Stimulated activated CD4-positive, alpha-beta T cell treated with anti-CD3 and anti-CD28 coated beads, TNF-alpha, amount 100 ng/mL, for 1 hour (primary cell): ENCODE measurements at places on chromosomes 1 and 21.

DNA sequence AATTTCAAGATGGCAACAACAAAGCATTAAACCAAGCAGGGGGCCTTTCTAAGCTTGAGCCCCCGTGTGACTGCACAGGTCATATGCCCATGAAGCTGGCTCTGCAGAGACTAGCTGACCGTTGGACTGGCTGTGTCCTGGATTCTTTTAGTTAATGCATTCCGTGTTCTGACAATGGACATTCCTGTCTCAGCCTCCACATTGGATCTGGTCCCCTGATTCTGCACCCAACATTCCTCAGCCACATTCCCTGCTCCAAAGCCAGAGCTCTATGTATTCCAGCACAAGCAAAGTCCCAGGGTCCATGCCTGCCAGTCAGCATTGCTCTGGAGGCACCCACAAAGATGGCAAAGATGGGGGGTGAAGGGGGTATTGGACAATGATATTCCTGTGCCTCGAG lies 5.1 kb upstream of the NAV1 start:
- no peak for DNase-seq

- no peak for DNase-seq
Observed at GRCh38 chr1:34279971-34280370, 103.3 kb downstream of the C1orf94 start.

GRCh38 chr1:90899263-90899662 lies 122.6 kb downstream of the ZNF644 start:
- DNase-seq, result no peak

GRCh38 chr1:54975356-54976108 lies 4.9 kb upstream of the TMEM61 start:
- no peak for DNase-seq

GRCh38 chr1:219264561-219264960 lies 90.9 kb downstream of the LYPLAL1 start:
- DNase-seq, result no peak

DNA sequence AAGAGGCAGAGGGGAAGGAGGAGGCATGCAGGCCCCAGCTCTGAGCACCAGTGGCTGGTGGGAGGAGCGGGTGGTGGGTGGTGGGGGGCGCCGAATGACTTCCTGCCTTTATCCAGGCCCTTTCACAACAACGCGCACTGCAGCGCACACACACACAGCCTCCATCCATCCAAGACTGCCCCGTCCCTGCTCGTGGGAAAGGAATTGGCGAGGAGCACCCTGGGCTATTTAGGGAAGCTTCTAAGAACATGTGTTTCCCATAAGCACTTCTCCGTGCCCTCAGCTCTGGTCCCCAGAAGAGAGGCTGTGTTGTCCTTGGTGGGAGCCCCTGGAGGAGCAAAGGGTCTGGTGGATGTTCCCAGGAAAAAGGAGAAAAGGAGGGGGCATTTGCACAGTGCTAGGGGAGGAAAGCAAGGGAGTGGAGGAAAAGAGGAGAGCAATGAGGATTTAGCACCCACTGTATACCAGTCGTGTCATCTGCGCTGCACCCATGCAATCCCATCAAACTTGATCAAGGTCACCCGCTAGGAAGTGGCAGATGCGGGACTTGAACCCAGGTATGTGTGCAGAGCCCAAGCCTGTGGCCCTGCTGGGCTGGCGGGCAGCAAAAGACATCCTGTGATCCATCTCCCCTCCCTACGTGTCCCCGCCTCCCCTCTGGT lies 28.1 kb downstream of the EPHA2 start:
- no peak for DNase-seq

DNA sequence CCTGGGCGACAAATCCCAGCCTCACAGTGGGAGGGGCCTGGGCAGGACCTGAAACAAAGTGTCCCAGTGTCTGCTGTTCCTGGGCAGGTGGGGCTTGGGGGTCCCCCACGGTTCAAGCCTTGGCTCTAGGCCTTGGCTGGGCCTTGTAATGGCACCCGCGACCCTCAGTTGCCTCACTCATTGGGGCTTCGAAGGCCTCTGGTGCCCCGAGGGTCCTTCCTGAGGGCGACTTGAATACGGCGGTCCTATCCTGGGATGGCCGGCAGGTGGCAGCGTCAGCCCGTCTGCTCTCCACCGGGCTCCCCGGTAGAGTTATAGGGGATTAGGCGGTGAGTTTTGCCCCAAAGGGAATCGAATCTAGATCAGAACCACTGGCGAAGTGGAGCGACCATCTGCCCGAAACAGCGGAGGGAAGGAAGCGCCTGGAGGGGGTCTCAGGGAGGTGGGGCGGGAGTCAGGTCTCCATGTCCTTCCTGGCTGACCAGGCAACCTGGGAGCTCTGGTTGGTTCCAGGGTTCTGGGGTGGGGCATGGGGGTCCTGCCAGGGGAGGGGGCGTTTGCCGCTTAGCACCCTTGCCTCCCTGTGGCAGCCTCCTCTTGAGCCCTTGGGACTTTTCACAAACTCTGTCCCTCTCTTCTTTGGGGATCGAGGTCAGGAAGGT lies 2.1 kb upstream of the PEX10 start:
- peak; percentile 71 for DNase-seq

GRCh38 chr1:247376659-247377058 lies 39.3 kb upstream of the NLRP3 start:
- no peak for DNase-seq

- DNase-seq, result no peak
Observed at GRCh38 chr1:26066160-26066559, 1.3 kb downstream of the TRIM63 start.

GRCh38 chr1:110384581-110385321 lies 6.1 kb downstream of the SLC16A4 start:
- no peak for DNase-seq

DNA sequence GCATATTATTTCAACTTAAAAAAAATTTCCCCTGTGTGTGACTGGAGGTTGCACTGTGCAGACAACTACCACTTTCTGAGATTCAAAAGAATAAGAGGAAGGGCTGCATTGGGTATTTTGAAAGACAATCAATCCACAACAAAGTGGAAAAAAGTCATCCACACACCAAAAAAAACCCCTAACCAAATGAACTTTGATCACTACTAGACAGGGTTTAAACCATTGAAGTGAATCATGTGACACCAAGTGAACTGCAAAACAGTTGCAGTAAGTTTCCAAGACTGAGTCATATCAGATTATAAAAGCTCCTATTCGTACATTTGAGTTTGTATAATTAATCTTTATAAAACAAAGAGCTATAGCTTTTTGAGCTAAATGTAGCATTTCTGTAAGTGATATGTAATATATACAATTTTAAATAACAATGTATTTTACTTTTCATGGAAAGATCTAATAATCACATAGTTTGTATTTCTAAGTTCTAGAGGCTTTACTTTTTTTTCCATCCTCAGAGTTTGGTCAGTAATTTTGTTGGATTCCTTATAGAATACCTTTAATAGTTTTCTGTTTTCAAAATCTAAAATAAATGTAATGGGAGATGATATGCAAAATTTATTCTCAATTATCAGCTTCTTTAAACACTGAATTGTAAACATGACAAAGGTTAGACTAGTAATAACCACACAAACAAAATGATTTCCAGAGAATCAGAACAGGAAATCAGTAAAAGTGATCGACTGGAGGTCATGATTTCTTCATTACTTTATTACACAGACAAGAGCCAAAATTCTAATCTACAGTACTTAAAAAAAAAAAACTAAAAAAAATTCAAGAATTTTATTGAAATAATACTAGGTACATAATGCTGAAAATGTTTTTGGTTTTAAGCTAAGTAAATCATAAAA lies 50.5 kb upstream of the GFI1 start:
- no peak for DNase-seq

DNA sequence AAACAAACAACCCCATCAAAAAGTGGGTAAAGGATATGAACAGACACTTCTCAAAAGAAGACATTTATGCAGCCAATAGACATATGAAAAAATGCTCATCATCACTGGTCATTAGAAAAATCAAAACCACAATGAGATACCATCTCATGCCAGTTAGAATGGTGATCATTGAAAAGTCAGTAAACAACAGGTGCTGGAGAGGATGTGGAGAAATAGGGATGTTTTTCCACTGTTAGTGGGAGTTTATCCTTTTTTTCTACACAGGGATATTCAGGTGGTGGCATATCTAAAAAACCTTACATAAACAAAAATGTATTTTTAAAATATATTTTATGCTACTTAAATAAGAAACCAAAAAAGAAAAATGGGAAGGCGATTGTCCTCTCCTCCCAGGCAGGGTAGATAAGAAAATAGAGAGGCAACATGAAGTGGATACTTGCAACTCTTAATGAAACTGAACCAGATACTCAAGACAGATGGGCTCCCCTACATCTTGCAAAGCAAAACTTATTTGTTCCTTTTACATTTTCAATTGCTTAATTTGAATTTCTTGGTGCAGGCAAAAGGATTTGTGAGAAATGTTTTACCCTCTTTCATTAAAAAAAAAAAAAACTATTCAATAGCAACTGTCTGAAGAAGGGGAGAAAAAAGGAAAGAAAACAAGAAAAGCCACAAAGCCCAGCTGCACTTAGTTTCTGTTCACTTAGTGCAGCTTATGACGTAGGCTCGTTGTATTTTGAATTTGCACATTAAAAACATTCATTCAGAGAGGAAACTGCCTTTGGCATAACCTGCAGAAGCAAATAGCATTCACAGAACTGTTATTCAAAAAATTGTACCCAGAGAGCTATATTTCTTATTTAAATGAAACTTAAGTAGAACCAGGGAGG lies 36.9 kb upstream of the RGS1 start:
- DNase-seq, result no peak

GRCh38 chr1:56414728-56415224 lies 164.6 kb downstream of the PLPP3 start:
- no peak for DNase-seq

DNA sequence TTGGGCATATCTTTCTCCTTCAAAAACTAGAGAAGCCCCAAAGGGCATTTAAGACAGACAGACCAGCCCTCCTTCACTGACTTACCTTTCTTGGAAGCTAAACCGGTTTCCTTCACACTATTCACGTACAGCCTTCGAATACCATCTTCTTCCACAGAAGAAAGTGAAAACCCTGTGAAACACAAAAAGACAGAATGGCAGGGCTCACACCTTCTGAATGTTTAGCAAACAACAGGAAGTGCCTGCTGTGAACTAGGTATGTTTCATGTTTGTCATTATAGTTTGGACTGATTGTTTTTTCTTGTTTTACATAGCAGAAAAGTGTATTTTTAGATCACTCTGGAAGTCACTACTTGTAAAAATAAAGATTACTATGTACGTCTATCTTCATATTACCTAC lies 148.6 kb upstream of the KRTAP19-8 start:
- DNase-seq, result no peak

DNA sequence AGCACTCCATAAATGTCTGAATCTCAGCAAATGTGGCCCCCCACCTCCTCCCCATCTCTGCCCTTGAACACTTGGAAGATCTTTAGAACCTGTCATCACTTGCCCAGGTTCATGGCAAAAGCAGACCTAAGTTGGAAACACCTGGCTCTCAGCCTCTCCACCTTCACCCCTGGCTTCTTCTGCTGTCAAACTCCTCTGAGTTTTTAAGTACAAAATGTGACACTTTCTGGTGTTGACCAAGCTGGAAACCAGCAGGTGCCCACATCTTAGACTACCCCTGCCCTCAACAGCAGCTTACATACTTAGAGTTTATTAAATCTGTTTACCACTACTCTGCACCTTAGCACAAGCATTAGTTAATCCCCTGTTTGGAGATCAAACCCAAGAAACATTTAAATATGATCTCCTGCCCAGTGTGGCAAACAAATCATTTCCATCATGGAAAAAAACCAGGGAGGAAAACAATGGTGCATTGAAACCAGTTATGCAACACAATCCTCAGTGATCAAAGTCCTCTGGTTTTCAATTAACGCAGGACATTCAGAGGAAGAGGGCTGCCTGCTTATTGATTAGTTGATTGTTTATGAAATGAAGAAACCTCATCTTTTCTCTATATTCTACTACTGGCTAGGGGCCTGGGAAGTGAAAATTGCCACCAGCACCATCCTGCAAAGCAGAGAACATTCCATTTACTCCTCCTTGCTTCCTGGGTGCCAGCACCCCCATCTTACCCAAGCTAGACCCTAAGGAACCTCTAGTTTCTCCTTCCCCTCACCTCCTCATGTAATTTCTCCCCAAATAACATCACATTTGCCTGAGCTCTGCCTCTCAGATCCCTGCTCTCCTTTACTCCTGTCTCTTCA lies 139.4 kb upstream of the RAB4A start:
- no peak for DNase-seq

DNA sequence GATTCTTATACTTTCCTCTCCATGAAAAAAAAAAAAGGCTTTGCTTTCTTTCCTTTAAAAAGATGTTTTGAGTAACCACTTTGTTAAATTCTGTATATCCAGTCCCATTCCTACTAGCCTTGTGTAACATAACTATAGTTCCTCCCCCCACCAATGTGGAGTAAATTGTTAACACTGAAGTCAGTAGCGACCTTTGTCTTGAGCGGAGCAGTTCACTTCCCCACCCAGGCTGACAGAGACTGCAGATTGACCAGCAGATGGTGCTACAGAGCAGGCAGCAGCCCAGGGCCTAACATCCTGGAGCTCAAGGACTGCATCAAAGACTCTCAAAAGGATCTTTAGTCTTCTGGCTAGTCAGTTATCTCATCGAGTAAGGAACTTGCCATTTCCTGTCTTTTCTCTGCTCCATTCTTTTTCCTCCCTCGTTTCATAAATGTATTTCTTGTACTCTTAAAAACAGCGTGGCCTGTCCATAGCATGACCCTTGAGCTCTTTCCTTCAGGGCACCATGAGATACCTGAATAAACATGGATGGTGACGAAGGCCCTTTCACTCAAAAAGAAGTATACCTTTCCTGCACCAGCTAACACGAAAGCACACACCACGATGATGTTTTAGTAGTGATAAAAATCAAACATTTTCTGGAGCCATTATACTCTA lies 503.5 kb upstream of the PKN2 start:
- DNase-seq, result no peak

DNA sequence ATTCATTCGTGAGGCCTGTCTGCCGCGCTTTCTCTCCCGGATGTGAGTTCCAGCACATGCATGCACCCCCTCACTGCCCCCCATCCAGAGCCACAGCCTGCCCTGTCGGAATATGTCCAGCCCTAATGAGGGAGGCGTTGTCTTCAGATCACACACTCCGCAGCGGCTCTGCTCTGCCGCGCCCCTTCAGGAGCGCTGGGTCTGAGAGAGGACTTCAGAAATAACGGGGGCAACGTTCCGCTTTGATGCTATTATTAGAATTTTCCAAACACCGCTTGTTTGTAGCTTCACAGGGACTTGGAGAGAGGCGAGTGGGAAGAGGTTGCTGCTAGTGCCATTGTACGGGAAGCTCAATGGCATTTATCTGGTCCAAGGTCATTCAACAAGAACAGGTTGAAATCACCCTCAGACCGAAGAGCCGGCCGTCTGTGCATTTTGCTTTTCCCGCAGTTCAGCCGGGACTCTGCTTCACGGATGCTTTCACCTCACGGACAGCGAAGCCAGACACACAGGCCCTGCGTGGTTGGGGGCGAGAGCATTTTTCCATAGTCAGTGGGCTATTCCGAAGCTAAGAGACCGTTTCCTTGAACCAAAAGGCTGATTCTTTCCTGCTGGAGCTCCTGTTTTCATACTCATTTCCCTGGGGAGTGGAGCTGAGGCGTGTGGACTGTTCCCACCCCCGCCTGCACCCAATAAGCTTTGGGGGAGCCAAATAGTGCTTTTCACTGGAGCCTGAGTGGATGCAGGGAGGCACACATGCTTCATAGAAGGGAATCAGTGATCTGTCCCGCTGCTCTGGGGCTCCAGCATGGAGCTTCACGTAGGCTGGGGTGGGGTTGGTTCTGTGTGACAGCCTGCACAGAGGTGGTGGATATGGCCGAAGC lies 69.7 kb downstream of the GALNT2 start:
- no peak for DNase-seq

- DNase-seq, result no peak
Observed at GRCh38 chr1:90558126-90558525, 159.0 kb downstream of the BARHL2 start.

GRCh38 chr21:41623945-41624344 lies 116.0 kb upstream of the TMPRSS2 start:
- no peak for DNase-seq

GRCh38 chr1:18192974-18193373 lies 85.4 kb downstream of the IGSF21 start:
- DNase-seq, result no peak
